ENCODE measurements at places on chromosomes 2 and 18. TPM values are rescaled to one million over a fixed set of nuclear protein-coding genes. Genes with fewer than 3 reads are reported as not detected.

DNA sequence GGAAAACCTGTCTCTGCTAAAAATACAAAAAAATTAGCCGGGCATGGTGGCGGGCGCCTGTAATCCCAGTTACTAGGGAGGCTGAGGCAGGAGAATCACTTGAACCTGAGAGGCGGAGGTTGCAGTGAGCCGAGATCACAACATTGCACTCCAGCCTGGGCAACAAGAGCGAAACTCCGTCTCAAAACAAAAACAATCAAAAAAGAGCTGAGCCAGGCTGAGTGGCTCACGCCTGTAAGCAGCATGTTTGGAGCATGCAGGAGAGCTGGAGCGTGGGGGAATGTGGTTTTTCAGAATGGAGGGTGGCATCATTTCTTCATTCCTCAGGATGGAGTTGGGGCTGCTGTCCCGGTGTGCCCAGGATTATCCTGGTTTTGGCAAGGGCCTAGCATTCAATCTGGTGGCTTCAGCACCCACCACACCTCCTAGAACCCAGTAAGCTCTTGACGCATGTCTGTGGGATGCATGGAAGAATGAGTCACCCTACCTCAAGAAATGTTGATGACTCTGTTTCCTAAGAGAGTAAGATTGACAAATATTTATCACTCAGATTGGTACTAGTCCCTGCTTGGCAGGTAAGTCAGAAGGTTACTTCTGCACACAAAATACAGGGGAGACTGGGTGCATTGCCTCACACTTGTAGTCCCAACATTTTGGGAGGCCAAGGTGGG, 90.2 kb upstream of the ODC1 start:
- no peaks in the 10 kb centered on the region for H3K36me3 ChIP-seq
- peaks cover 15% of the 10 kb centered on the region for H3K4me1 ChIP-seq
- peak overlapping the region; percentile 23 for H3K27ac ChIP-seq
- DNase-seq = no peak

- H3K27me3 ChIP-seq = peaks cover 21% of the 10 kb centered on the region
- no peak for DNase-seq
- peaks cover 49% of the 10 kb centered on the region for H3K4me1 ChIP-seq
- no peaks in the 10 kb centered on the region for H3K36me3 ChIP-seq
- no peak overlapping the region for H3K27ac ChIP-seq
These were observed 71.2 kb downstream of the BCL11A start for GRCh38 chr2:60482222-60482621.

DNA sequence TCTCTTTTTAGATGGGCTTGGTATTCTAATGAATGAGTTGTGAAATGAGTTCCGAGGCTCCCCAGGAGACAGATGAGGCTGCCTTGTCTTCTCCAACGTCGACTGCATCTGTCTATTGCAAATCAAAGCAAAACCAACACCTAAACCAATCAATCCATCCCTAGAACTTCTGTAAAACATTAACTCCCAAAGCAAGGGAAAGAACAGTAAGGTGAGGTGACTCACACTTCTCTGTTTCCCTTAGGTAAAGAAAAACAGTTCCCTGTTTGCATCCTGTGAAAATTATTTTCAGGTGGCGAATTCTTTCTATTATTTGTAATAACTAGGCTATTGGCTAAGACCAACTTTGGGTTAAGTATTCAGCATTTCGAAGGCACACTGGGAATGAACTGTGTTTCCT, 249.4 kb downstream of the EPHA4 start:
- no peak overlapping the region for H3K4me3 ChIP-seq
- H3K27ac ChIP-seq = no peak overlapping the region
- DNase-seq = no peak
- no peaks in the 10 kb centered on the region for H3K36me3 ChIP-seq
- no peaks in the 10 kb centered on the region for H3K27me3 ChIP-seq

GRCh38 chr2:121833358-121833723, 77.9 kb downstream of the TSN start:
- no peak overlapping the region for H3K4me3 ChIP-seq
- H3K4me1 ChIP-seq = no peaks in the 10 kb centered on the region
- no peak for DNase-seq
- H3K36me3 ChIP-seq = no peaks in the 10 kb centered on the region
- no peak overlapping the region for H3K27ac ChIP-seq

GRCh38 chr2:101367508-101367907, 19.8 kb downstream of the CREG2 start:
- H3K4me3 ChIP-seq = no peak overlapping the region
- no peak overlapping the region for H3K27ac ChIP-seq
- peaks cover 2% of the 10 kb centered on the region for H3K27me3 ChIP-seq
- no peaks in the 10 kb centered on the region for H3K36me3 ChIP-seq
- no peak for DNase-seq
- H3K4me1 ChIP-seq = peaks cover under 1% of the 10 kb centered on the region

ITPRIPL1 gene
- 39.1 TPM for polyA plus RNA-seq

DPP4 gene
- 4.3 TPM for polyA plus RNA-seq

HK2 gene
- 0.04 TPM for polyA plus RNA-seq

DNA sequence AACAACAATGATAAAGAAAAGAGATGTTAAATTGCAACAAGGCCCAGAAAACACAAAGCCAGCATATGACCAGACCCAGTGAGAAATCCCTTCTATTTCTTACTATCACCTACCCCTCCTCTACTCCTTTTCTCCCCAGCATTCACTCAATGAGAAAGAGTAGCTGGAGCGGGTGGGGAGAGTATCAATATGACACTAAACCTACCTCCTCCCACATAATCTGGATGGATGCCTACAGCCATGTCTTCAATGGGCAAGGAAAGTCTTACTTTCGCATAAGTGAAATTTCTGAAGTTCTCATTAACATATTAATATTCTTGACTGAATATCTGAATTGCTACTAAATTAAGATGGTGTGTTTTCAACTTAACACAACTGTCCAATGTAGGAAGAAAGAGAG, 78.2 kb downstream of the AFF3 start:
- H3K4me3 ChIP-seq = no peak overlapping the region
- H3K36me3 ChIP-seq = no peaks in the 10 kb centered on the region
- H3K27me3 ChIP-seq = no peaks in the 10 kb centered on the region

DNA sequence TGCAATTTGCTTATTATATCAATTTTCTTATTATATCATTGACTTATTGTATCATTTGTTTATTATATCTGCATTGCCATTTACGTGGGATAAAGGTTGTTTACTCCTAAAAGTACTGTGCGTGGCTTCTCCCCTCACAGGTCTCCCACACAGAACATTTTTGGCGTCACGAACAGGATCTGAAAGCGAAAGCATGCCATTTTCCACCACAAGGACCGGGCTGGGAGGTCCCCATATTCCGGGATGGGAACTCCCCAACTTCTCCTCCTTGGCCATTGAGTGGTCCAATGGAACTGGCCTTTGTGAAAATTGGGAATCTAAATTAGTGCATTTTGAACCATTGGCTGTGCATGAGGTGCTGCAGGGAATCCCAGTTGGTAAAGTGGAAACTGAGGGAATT, 4.8 kb upstream of the DSG2 start:
- peaks cover 5% of the 10 kb centered on the region for H3K36me3 ChIP-seq
- no peak for DNase-seq
- peaks cover 18% of the 10 kb centered on the region for H3K27me3 ChIP-seq
- no peak overlapping the region for H3K4me3 ChIP-seq
- no peaks in the 10 kb centered on the region for H3K4me1 ChIP-seq

- H3K4me3 ChIP-seq = no peak overlapping the region
- H3K27me3 ChIP-seq = peaks cover 2% of the 10 kb centered on the region
- no peak overlapping the region for H3K27ac ChIP-seq
- H3K36me3 ChIP-seq = no peaks in the 10 kb centered on the region
- no peak for DNase-seq
These were observed 170.5 kb downstream of the SH3RF3 start for GRCh38 chr2:109299536-109299935.

DNA sequence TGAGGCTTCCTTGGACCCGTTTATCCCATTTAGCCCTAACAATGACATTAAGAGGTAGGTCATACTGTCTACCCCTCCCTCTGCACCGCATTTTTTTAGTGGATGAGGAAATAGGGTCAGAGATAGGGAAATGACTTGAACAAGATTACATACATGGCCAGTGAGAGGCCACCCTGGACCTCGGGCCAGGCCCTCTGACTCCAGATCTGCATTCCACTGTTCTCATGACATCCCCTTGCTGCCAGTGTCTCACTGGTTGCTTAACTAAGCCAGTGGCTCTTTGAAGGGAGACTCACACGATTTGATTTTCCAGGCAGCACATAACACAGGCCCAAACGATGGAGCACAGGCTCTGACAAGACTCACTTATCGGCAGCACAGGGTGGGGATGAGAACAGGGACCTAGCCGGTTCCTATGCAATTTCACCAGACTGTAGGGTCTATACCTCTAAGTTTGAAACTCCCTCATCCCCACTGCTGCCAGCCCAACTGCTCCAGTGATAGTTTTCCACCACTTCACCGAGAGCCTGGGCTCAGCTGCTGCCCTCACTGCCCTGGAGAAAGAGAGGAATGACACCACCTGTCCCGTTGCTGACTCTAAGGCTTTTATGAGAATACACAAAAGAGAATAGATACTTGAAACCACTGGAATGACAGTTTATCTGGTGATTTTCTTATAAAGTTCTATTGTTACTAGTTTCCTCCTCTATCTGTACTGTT, 82.5 kb downstream of the TMEM247 start:
- DNase-seq = no peak
- no peak overlapping the region for H3K4me3 ChIP-seq
- peaks cover 81% of the 10 kb centered on the region for H3K4me1 ChIP-seq
- no peaks in the 10 kb centered on the region for H3K27me3 ChIP-seq
- H3K36me3 ChIP-seq = peaks cover 24% of the 10 kb centered on the region
- no peak overlapping the region for H3K27ac ChIP-seq
